ENCODE measurements at places on chromosomes 2 and 18.

GRCh38 chr2:228771774-228772173 lies 499.3 kb downstream of the PID1 start:
- no peak for DNase-seq

GRCh38 chr2:2787301-2787907 lies 456.3 kb upstream of the MYT1L start:
- no peak for DNase-seq

GRCh38 chr2:46246790-46247189 lies 50.4 kb upstream of the EPAS1 start:
- no peak for DNase-seq

DNA sequence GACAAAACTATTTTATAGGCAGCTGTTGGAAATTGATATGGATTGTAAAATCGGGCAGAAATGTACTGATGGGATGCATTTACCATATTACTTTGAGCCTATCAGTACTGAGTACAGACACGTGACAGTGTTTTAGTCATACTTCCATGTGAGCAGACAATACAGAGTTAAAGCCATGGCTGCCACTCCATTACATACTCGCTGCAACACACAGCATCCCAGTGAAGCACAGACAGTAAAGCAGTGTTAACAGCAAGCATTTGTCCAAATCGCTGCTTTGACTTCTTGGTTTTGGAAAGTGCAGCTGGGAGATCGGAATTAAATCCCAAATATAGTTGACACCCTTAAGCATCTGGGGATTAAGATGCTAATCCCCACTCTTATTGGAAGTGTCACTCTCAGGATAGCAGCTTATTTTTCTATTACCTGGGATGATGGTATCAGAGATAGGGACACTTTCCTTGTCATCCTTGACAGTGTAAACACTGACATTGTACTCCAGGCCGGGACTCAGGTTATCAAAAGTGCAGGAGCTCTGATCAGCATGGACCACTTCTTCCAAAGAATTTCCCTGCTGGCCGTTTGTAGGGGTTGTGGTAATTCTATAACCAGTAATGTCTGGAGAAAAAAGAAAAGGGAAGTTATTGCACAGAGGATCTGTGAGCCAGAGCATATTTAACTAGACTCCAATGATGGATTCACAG lies 41.6 kb downstream of the FN1 start:
- no peak for DNase-seq

DNA sequence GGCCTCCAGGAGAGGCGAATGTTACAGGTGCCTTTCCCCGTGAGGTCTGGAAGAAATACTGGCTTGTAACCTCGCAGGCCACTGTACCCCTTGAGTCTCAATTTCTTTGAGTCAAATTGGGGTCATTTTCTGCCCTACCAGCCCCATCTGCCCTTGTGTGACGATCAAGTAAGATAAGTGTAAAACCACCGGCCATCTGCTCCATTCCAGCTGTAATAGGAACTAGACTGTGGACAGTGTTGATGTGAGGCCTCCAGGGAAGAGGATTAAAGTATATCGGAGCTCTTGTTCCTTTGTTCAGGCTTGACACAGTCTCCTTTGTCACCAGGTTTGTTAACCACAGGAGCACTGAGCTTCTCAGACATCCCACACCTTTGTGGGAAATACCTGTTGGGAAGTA lies 65.6 kb downstream of the MRPS9 start:
- DNase-seq: no peak

DNA sequence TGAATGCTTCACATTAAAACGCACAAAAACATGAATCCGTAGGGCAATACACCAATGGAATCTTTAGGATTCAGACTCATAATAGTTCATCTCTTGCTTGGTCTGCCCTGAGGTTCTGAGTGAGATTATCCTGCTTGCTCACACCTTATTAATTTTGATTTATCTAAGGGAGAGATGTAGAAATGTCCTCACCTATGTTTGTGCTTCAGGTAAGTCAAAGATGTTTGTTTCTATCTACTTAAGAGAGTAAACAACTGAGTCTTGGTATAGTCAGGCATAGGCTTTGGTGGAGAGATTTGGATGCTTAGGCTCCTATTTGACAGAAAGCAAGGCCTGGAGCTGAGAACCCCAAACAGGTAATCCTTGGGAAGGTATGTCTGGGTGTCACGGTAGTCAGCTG lies 231.0 kb upstream of the TNP1 start:
- DNase-seq: peak; percentile 90

DNA sequence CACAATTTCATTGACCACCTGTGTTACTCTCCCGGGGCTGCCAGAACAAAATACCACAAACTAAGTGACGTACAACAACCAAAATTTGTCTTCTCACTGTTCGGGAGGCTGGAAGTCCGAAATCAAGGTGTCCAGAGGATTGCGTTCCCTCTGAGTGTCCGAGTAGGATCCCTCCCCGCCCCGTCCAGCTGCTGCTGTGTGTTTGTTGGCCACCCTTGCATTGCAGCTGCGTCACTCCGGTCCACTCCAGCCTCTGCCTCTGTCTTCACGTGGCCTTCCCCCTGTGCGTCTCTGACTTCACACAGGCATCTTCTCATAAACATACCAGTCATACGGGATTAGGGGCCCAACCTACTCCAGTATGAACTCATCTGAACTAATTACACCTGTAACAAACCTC lies 251.8 kb upstream of the SMIM21 start:
- no peak for DNase-seq

GRCh38 chr18:74623047-74623816 lies 25.6 kb downstream of the ZNF407 start:
- DNase-seq: peak; percentile 10

GRCh38 chr2:126882181-126882580 lies 16.5 kb upstream of the TEX51 start:
- no peak for DNase-seq

DNA sequence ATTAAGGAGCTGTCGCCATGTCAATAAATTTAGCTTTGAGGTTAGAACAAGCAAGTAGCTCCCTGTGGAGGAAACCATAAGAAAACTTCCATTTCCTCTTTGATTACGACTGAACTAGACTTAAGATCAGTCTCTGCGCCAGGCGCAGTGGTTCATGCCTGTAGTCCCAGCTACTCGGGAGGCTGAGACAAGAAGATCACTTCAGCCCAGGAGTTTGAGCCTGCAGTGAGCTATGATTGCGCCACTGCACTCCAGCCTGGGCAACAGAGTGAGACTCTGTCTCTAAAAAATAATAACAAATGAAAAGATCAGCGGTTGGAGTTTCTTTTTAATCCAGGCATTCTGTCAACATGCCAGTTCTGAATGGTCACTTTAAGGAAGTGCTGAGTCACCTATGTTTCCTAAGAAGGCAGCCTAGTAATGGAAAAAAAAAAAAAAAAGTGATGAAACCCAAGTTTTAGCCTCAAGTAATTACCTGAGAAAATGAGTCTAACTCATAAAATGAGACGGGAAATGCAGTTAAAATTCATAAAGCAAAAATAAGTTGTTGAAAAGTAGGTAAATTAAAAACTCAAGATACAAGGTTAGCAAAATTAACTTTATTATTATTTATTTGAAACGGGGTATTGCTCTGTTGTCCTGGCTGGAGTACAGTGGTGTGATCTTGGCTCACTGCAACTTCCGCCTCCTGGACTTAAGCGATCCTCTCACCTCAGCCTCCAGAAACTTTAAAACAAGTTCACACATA lies 10.2 kb downstream of the C18orf32 start:
- DNase-seq: no peak

- DNase-seq: no peak
Observed at GRCh38 chr2:136206613-136207012, 88.7 kb upstream of the CXCR4 start.

DNA sequence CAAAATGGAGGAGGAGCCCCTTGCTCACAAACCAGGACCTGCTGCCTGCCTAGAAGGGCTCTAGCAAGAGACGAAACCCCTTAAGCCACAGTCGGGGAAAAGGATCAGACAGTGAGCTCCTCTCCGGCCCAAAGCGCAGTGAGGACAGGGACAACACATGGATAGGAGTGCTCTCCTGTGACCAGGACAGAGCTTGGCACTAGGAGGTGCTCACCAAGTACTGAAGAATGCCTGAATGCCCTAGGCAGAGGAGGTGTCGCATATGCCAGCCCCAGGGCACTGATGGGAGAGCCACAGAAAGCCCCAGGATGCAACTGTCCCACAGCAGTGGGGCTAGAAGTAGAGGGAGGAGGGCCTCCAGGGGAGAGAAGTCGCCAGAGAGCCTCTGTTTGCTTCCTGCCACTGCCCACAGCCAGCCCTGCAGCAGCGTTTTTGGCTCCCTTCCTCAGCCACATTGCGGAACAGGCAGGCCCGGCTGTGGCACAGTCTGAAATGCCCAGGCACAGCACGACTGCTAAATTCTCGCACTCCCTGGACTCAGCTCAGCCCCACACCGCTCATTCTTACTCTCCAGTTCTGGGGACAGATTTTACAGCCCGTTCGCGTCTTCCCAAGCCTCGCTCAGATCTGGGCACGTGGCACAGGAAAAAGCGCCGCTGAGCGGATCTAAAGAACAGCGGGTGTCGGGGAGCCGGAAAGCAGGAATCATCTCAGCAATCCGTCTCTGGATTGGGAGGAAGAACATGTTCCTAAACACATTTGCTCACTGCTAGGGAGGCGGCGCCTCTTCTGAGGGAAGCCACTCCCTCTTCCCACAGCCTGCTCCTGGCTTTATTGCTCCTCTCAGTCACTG lies 98.7 kb upstream of the POU3F3 start:
- DNase-seq: peak; percentile 19

DNA sequence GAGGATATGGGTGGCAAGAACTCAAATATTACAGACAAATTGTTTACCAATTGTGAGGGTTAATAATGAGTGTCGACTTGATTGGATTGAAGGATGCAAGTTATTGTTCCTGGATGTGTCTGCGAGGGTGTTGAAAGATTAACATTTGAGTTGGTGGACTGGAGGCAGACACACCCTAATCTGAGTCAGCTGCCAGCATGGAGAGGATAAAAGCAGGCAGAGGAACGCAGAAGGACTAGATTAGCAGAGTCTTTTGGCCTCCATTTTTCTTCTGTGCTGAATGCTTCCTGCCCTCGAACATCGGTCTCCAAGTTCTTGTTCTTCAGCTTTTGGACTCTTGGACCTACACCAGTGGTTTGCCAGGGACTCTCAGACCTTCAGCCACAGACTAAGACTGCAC lies 1503.7 kb downstream of the LRP1B start:
- DNase-seq: no peak

DNA sequence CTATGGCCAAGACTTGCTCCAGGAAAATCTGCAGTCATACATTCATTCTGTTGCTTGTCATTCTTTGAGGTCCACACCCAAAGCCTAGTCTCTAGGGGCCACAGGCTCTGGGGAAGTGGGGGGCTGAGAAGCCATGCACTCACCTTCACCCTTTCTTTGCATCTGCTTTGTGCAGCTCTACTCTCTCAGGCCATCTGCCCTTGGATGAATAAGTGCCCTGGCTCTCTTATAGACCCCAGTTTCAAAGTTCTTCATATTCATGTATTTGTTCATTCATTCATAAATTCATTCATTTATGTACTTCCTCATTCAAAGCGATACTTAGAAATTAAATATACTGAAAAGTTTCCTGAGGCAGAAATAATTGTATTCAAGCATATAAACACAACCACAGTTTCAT lies 130.3 kb upstream of the FAM98A start:
- no peak for DNase-seq

DNA sequence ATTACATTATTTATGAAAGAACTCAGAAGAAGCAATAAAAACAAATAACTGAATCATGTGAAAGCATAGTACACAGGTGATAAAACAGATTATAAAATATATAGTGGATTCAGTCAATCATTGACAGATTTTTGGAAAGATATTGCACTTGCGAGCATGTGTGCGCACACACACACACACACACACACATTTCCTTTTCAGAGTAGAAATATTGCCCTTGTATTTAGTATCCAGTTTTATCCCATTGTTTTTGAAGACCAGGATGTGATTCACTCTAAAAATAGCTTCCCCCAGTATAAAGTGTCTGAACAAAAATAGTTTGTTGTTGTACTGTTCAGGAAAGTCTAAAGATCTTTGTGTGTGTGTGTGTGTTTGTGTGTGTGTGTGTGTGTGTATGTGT lies 145.5 kb downstream of the CALCRL start:
- DNase-seq: no peak

GRCh38 chr2:239997686-239998409 lies 27.3 kb downstream of the NDUFA10 start:
- no peak for DNase-seq

DNA sequence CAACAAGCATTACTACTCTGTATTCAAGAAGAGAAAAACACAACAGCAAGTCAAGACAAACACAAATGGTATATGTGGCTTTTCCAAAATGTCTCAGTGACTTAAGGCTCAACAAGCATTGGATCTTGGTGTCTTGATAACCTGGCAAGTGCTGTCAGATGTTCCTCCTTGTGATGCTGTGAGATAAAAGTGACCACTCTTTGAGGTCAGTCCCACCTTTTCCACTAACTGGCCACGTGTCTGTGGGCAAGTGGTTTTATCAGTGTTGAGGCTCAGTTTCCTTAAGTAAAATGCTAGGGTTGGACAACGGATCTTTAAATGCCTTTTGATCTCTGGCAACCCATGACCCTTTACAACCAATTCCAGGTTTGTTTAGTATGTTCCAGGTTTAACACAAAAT lies 98.7 kb downstream of the BCL2 start:
- DNase-seq: no peak

- DNase-seq: no peak
Observed at GRCh38 chr2:203687165-203687564, 19.3 kb upstream of the CD28 start.

- DNase-seq: no peak
Observed at GRCh38 chr18:58781627-58782194, 83.0 kb upstream of the ZNF532 start.

GRCh38 chr18:34928088-34928753 lies 113.0 kb upstream of the MAPRE2 start:
- no peak for DNase-seq

DNA sequence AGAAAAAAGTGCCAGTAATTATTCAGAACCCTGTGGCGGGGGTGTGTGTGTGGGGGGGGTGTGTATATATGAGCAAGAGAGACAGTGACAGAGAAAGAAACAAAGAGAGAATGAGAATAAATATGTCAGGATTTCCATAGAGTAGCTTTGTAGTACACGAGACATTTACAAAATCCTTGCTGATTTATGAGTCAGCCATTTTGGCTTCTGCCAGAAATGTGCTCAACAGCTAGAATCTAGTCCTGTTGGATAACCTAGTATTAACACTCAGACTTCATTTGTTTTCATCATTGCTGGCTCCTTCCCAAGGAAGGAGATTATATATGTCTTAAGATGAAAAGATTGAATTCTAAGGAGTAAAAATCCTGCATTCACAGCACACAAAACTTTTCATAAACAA lies 140.5 kb upstream of the HNRNPA3 start:
- no peak for DNase-seq

DNA sequence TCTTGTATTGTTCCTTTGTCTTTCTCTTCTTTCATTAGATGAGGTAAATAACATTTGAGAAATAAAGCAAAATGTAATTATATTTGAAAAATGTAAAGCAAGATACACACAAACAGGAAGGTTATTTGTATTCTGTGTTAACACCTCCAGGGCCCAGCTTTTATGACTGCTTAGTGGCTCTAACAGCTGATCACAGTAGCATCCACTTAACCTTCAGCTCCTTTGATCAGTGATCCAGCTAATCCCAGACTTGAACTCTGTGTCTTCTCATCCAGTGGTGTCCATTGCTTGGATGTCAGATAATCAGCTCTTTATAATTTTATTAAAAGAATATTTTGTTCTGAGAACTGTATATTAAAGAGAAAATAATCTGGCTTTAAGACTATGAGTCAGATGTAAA lies 44.5 kb downstream of the PSMD14 start:
- no peak for DNase-seq

GRCh38 chr2:222261504-222261903 lies 37.3 kb downstream of the PAX3 start:
- no peak for DNase-seq

- no peak for DNase-seq
Observed at GRCh38 chr2:64987956-64988419, 1.2 kb upstream of the SLC1A4 start.

GRCh38 chr18:66575263-66575662 lies 28.6 kb downstream of the CDH19 start:
- no peak for DNase-seq

All from T47D (cell line).